NCI-H1436 (cell line): ENCODE measurements at places on chromosomes 6 and 20.
A peak's percentile ranks its signal among the peaks of the same experiment; 100 is the strongest.

DNA sequence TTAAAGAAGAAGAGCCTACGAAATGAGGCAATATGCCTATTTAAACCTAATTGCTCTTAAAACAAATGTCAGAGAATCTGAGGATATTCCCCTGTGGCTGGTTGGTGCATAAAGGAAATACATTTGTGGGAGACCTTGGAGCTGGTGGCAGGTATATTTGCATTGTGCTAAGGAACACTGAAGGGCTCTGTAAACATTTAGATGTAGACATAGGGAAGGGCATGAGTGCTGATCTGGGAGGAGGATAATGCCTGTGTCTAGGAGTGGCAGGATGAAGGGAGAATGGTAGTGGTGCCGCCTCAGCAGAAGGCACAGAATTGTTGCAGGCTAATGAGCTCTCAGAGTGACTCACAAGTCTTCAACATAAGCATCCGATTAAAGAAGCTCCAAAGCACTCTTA, 85.8 kb downstream of the CD164 start:
- peak; percentile 82 for DNase-seq

- no peak for DNase-seq
Observed at GRCh38 chr6:159807150-159807858, 7.2 kb downstream of the PNLDC1 start.

- no peak for DNase-seq
Observed at GRCh38 chr20:59157961-59158541, 5.6 kb upstream of the ZNF831 start.

DNA sequence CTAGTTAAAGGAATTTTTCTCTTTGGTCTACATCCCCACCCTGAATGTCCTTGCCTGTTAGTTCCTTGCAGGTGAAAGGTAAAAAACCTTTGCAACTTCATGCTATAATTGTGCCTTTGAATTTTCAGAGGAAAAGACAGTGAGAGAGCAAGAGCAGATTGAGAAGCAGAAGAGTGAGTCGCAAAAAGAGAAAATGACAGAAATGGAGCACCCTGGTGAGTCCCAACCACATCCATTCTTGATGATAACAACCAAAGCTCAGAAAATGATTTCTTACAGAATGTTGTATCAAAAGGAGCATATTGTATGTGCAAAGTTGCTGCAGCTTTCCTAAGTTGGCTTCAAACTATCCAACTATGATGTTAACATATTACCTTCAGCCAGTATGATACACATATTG, 165.2 kb upstream of the CENPW start:
- no peak for DNase-seq

GRCh38 chr20:64142590-64142989, 21.7 kb upstream of the MYT1 start:
- DNase-seq: no peak

- no peak for DNase-seq
Observed at GRCh38 chr6:74458536-74458935, 747.3 kb downstream of the COL12A1 start.

- no peak for DNase-seq
Observed at GRCh38 chr6:90458353-90459224, 128.3 kb downstream of the MAP3K7 start.

DNA sequence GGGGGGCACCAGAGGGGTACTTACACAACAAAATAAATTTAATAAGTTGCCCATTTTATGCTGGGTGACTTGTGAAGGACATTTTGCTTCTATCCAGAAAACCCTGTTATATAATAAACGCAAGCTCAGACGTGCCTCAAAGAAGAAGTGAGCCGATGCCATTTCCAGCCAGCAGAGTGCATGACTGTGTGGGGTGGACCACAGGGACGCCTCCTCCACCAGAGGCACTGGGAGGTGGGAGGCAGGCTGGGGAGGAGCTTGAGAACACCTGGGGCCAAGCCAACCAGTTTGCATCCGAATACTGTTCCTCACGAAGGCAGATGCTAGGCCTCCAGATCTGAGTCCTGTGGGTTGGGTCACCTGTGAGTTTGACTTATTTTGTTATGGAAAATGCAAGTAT, 363.8 kb downstream of the RNGTT start:
- DNase-seq: no peak

GRCh38 chr6:163397326-163397725, 17.2 kb upstream of the QKI start:
- no peak for DNase-seq

- no peak for DNase-seq
Observed at GRCh38 chr20:52682237-52682636, 289.9 kb upstream of the TSHZ2 start.
